ENCODE measurements at places on chromosomes 16 and 17. TPM values are rescaled to one million over a fixed set of nuclear protein-coding genes. Genes with fewer than 3 reads are reported as not detected.

The GGT6 gene
- not detected for total RNA-seq

The PPM1E gene
- under 0.01 TPM for total RNA-seq

The TMEM186 gene
- 4.6 TPM for total RNA-seq

The HSPB9 gene
- total RNA-seq, result not detected

The SLC16A13 gene
- 2.0 TPM for total RNA-seq

The SLFN12L gene
- total RNA-seq, result not detected

The CD300LG gene
- under 0.01 TPM for total RNA-seq

The KRTAP2-1 gene
- total RNA-seq, result not detected
